ENCODE measurements at places on chromosomes 11 and 22. TPM values are rescaled to one million over a fixed set of nuclear protein-coding genes. Genes with fewer than 3 reads are reported as not detected.
A peak's percentile ranks its signal among the peaks of the same experiment; 100 is the strongest.

DNA sequence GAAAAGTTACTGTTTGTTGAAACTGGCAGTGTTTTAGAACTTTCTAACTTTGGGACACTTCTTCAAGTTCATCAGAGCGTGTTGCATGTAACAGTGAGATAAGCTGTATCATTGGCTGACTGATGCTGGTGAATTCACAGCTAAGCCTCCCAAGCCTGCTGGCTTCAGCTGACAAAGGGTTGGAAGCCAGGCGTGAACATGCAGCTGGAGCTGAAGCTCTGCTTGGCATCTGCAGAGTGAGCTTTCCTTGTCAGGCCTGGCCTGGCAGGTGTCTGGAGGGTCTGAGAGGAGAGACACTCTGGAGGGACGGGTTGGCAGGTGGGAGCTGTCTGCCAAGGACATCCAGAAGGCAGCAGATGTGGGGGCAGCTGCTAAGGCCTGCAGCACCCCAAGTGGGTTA is 1.5 kb downstream of the AMPD3 start:
- no peak for DNase-seq

DNA sequence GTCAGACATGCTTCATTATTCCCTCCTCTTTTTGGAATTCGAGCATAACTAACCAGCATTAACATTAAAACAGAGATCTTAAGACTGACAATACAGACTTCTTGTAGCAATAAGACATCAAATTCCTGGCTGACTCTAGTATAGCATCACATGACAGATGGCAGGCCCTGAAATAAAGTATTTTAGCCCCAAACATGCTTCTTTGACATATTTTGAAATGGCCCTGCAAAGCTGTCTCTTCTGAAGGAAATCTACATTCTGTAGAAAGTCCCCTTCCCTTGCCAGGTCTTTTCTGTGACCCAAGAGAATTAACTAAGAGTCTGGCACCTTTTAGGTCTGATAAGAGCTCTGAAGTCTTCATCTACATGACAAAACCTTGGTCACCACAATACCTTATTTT is 38.5 kb upstream of the GNAZ start:
- no peak for DNase-seq

DNA sequence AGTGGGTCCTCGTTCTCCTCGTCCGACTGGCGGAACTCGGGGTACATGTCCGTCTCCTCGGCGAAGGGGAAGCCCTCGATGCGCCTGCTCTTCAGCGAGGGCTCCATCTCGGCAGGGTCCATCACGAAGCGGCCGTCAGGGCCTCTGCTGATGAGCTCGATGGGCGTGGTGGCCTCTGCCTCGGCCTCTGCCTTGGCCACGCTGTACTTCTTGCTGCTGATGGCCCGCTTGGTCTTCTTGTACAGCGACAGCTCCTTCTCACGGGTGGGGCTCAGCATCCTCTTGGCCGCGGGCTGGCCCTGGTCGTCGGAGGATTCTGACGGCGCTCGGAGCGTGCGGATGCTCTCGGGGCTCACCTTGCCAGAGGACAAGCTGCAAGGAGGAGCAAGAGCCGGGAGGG is 35.7 kb downstream of the IGSF9B start:
- DNase-seq = no peak

- DNase-seq = no peak
Measured at GRCh38 chr11:110331626-110332025, 35.2 kb upstream of the RDX start.

DNA sequence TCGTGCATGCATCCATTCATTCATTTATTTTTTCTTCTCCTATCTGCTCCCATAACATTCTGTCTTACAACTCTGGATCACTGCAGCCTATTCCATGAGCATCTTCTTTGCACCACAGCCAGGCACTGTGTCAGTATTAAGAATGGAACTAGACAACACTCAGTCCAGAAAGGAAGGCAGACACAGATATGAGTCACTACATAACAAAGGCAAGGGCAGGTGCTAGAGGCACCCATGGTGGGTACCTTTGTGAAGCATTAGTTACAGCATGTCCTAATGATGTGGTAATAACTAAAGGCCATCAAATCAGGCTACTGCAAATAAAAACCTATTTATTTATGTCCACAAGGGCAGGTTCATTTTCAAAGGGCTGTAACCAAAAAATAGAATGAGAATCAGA is 28.1 kb downstream of the TENM4 start:
- DNase-seq = peak; percentile 19

GRCh38 chr11:70270877-70271648 is 573 bp downstream of the PPFIA1 start:
- peak; percentile 42 for DNase-seq

DNA sequence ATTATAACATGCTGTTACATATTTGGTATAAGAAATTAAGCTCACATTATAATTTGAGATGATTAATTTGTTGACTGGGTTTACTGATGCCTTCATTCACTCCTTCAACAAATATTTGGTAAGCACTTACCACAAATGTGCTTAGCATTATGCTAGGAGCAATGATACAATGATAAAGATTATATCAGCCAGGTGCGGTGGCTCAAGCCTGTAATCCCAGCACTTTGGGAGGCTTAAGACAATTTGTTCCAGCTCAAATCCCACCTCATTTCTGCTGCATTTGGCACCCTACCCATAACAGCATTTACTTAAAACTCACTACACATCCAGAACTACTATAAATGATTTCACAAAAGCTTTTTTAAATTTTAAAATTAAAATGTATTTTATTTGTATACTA is 1263.6 kb upstream of the RAG2 start:
- no peak for DNase-seq

- no peak for DNase-seq
Measured at GRCh38 chr11:78181185-78181584, 7.2 kb downstream of the KCTD21 start.

DNA sequence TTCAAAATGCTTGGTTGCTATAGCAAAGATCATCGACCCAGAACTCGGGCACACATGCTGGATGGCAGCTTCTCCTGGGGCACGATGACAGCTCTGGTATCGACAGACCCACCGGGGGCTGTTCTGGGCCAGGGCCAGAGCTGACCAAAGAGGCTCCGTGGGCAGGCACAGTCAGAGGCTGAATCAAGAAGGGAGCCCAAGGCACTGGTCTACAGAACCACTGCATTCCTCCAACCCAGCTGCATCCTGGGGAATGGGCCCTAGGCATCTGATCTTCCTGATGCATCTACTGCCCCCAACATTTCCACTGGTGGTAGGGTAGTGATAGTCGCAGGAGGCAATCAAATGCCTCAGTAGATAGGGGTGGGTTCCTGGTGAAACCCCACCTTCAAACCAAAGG is 470.3 kb downstream of the TBC1D22A start:
- DNase-seq = no peak

DNA sequence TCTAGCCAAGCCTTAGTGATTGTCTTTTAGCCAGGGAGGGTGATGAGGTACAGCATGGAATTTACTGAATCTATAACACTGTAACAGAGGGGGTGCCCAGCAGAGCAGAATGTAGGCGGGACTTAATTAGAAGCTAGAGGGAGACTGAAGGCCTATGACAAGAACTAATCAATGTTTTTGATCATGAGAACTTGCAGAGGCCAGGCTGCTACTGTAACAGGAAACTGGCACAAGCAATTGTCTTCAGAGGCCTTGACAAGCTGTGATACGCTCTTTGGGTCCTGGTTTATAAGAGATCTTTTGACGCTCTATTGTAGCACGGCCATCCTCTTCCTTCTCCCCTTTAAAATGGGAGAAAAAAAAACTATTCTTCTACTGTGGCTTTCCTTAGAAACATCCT is 1297.3 kb downstream of the JRKL start:
- no peak for DNase-seq

DNA sequence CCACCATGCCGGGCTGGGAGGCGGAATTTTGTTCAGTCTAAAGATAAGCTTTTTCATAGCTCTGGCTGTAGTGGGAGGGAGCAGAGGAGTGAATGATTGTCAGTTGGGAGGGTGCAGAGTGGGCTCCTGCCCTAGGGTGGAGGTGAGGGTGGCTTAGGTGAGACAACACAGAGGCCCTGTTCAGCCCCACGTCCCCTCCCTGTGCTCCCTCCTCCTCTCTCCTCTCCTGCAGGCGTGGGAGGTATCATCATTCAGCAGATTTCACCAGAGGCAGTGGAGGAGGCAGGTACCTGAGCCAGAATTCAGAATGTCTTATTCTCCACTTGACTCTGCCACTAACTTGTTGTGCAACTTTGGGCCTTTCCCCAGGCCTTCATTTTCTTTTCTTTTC is 1.7 kb upstream of the THRSP start:
- no peak for DNase-seq

DNA sequence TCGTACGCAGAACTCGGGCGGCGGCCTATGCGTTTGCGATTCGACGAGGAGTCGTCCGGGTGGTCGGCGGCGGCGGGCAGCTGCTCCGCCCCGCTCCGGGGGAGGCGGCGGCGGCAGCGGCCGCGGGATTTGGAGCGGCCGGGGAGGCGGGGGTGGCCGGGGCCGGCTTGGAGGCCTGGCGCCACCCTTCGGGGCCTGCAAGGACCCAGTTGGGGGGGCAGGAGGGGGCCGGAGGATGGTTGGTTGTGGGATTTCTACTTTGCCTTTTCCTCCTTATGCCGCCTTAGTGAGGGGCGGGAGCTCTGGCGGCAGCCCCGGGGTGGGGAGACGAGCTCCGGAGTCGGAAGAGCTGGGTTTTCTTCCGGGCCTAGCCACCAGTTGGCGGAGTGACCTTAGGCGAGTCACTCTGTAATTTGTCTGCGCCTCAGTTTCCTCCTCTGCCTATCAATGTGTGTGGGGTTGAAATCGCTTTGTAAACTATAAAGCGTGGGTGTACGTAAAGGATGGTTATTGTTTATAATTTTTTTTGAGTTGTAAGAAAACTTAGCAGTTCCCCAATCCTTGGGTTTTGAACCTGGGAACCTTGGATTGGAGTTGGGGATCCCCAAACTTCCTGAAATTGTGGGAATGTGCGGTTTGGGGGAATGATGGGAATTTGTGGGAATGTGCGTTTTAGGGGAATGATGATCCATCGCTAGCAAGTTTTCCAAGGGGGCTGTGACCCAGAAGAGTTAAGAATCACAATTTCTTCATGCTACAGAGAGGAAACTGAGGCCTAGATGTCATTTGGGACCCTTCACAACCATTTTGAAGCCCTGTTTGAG is 679 bp downstream of the TUG1 start:
- peak; percentile 61 for DNase-seq

DNA sequence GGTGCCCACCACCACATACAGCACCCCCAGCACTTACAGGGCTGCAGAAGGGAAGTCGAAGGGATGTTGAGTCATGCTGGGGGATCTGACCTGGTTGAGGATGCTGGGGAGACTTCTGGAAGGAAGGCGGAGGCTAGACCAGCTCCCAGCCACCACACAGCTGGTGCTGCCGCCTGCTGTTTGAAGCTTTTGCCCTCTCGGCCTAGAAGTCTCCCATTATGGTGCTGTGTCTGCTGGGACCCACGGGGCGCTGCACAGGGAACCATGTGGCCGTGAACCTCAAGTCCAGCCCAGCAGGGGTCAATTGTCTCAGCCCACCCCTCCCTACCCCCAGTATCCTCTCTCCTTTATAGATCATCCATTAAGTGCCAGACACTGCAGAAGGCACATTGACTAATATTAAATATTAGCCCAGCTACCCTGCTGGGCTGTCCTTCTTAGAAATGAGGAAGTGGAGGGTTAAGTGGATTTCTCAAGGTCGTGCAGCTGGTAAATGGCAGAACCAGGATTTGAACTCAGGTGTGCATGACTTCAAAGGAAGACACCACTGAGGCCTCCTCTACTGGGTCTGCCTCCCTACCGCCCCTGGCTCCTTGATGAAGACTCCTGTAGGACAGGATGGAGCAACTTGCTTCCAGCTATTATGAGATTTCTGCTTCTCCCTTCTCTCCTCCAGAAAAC is 49.7 kb downstream of the CYTH4 start:
- no peak for DNase-seq

The KRTAP5-11 gene
- total RNA-seq = not detected

The C11orf65 gene
- total RNA-seq = under 0.01 TPM

The SPON1 gene
- under 0.01 TPM for total RNA-seq

The GDPD4 gene
- not detected for total RNA-seq

The TSKU gene
- total RNA-seq = 3.2 TPM

The ALDH3B1 gene
- 0.44 TPM for total RNA-seq

The CHRDL2 gene
- not detected for total RNA-seq

The KDM4E gene
- not detected for total RNA-seq

The ACTN3 gene
- total RNA-seq = not detected

The MMP13 gene
- total RNA-seq = not detected

The OR9Q2 gene
- total RNA-seq = not detected

The KLHL35 gene
- total RNA-seq = 1.7 TPM

The UPB1 gene
- not detected for total RNA-seq

The FGF3 gene
- not detected for total RNA-seq

Measured in lung microvascular endothelial cell (primary cell).